ENCODE measurements at places on chromosomes 7 and 10.

GRCh38 chr10:32054094-32054493, 2.1 kb downstream of the KIF5B start:
- peak; percentile 66 for DNase-seq

DNA sequence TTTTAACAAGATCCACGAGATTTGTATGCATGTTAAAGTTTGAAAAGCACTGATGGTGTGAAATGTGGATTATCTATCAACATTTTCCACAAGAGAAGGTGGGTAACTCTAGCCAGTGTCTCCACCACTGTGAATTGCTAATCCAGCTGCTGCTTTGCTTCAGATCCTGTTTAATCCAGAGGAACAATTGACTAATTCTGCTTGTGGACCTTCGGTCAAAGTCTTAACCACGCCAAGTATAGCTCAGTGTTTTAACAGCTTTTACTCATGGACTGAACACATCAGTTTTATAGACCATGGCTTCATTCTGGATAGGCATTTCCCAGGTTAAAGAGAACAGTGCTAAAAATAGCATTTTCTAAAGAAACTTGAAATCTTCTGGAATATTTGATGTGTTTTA, 23.5 kb downstream of the ADK start:
- DNase-seq: no peak

- no peak for DNase-seq
Measured at GRCh38 chr10:48574322-48574796, 30.5 kb downstream of the ARHGAP22 start.

GRCh38 chr10:77692782-77693181, 55.2 kb upstream of the KCNMA1 start:
- peak; percentile 52 for DNase-seq

All from fibroblast of pulmonary artery (primary cell).